ENCODE measurements at places on chromosomes 11 and 22.

GRCh38 chr11:95925011-95925410 is 1.1 kb upstream of the MTMR2 start:
- DNase-seq = no peak

GRCh38 chr11:5753943-5754342 is at the start of gene OR52N4:
OR52N4 (plus strand) TSS chr11:5754243; CDS start chr11:5754741, 498 bp downstream.
- no peak for DNase-seq

DNA sequence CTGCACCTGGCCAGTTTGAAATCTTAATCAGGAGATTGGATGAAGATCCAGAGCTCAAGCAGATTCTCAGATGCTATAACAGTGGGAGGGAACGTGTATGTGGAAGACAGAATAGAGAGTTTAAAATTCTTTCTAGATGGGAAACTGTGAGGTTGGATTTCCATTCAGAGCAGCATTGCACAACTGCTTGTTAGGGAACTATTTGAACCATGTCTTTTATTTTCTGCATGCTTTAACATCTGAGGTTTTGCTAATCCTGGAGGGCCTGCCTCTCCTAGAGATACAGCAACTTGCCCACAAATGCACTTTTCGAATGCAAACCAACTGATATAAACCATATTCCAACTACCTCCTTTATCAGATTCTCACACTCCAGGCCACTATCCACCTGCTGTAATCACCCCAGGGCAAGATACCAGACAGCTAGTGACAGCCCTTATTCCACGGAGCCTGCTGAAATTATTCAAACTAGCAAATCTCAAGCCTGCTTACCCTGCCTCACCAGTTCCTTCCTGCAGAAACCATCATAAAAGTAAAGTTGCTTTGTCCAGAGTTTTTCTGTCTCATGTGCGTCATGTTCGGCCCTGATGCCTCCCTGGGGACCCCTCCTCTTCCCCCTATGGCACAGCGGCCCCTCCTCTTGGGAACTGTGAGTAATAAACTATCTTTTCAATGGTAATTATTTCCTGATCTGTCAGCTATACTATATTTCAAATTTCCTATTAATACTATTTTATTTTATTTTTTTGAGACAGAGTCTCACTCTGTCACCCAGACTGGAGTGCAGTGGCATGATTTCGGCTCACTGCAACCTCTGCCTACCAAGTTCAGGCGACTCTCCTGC is 18.4 kb upstream of the SEC14L4 start:
- DNase-seq = no peak

DNA sequence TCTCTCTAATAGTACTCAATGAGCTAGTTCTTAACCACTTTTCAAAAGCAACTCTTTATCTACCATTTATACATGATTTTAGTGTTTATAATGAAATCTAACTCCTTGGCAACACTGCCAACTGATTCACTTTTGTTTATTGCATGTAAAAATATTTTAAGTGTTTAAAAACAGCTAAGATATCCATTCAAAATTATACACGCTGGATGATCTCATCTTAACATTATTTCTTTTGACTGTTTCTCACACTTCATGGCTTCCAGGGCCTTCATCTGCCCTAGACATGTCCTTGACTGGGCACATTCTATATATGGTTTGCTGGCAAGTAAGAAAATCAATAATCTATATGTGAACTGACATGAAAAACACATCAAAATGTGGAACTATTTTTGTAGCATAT is 414.6 kb upstream of the LUZP2 start:
- no peak for DNase-seq

- DNase-seq = no peak
Observed at GRCh38 chr11:121671283-121672168, 218.8 kb upstream of the SORL1-AS1 start.

DNA sequence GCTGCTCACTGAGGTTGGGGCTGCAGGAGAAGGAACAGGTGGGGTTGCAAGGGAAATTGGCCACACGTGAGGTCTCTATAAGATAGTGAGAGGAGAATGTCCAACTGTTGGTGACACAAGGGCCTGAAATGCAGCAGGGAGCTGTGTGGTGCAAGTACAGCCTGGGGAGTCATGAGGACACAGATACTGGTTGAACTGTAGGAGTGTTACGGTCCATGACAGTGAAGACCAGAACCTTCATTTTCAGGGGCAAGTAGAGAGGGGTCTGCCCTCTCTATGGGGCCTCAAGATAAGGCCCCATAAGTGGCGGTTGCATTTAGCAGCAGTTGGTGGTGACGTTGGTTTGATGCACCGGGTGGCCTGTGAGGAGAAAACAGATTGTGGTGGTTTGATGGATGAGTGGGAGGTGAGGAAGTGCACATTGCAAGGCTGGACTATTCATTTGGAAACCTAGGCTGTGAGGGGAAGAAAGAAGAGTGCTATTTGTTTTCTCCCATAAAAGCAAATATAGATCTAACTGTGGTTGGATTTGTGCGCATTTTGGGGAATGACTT is 39.4 kb downstream of the MICAL2 start:
- no peak for DNase-seq

- DNase-seq = peak; percentile 12
Observed at GRCh38 chr11:33542921-33543320, 157.7 kb downstream of the C11orf91 start.

DNA sequence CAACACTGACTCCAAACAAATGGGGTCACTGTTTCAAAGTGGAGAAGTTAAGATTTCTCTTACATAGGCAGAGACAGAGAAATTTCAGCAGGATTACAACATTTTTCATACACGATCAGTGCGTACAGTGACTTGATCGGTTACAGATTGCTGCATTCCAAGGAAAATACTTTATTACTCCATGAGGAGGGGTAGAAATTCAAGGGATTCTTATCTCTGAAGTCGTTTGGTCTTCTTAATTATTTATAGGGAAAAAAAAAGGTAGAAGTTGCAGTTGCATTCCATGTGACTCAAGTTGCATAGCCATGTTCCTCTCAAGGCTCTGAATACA is 10.7 kb upstream of the SMIM38 start:
- no peak for DNase-seq

- DNase-seq = no peak
Observed at GRCh38 chr11:66914505-66914904, 43.7 kb downstream of the PC start.

DNA sequence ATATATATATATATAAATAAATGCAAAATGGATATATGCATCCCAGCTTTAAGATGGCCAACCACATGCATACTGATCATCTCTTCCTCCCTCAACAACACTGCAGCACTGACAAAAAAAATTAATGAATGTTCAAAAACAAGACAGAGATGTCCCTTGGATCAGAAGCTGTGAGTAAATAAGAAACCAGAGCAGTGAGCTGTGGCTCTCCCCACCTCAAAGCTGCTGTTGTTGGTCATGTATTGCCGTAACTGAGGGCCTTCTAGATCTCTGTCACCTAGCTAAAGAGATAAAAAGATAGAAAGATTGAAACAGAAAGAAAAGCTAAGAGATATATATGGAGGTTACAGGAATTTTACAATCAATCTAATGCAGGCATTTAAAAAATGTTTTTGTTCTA is 15.5 kb upstream of the TMEM135 start:
- no peak for DNase-seq

GRCh38 chr11:3666023-3666530 is 5.1 kb downstream of the CHRNA10 start:
- no peak for DNase-seq

DNA sequence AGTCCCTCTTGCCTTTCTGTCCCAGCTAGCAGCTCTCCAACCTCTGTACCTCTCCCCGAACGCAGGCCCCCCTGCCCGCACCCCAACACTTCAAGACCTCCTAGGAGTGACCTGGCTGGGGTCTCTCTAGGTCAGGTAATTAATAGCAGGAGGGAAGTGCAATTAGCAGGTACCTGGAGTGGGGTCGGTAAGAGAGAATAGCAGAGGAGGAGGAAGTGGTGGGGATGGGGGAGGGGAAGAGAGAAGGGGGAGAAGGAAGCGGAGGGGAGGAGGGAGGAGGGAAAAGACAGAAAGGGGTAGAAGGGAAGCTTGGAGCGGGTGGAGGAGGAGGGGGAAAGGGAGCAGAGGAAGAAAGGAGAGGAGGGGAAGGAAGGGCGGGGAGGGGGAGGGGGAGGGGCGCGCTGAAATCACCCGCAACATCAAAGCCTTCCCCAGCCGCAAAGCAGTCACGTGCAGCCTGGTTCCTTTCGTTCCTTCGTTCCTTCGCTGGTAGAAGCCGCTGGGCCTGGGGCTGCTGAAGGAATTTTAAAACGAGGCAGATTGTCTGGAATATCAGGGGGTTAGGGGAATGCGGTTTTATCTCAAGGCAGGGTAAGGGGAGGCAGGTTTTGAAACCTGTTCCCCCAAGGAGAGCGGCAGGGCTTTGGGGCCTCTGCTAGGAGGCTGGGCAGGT is 29.3 kb upstream of the TCF20 start:
- DNase-seq = peak; percentile 45

- no peak for DNase-seq
Observed at GRCh38 chr11:44509296-44509695, 56.2 kb upstream of the CD82 start.

DNA sequence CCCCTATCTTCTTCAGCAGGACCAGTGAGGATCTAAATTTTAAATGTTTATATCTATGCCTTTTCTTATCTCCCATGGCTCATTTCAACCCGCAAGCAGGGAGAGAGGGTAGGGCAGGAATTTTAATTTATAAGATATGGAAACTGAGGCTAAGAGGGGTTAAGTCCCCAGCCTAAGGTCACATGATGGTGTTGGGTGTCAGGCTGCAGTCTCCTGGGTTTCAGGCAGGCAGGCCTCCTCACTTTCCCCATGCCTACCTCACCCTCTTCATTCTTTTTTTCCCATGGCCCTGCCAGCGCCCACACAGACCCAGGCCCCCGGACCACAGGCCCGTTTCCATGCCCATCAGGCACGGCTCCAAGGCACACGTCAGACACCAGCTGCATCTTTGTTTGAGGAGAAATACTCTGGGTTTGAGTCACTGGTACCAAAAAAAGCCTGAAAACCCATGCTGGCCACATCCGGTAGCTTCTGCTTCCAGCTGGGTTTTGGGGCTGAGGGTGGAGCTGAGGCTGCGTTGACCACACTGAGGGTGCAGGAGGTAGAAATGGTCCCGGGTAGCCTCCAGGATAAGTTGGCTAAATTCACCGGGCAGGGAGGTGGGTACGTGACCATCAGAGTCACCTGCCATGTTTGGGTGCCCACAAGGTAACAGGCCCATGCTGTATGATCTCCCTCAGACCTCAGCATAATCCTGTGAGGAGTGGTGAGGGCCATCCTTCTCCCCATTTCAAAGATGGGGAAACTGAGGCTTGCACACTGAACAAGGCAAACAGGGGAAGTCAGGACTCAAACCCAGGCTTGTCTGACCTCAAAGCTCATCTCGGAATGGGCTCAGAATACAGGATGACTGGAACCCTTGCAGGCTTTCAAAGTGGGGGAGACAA is 7.5 kb downstream of the CRYBB1 start:
- DNase-seq = no peak

DNA sequence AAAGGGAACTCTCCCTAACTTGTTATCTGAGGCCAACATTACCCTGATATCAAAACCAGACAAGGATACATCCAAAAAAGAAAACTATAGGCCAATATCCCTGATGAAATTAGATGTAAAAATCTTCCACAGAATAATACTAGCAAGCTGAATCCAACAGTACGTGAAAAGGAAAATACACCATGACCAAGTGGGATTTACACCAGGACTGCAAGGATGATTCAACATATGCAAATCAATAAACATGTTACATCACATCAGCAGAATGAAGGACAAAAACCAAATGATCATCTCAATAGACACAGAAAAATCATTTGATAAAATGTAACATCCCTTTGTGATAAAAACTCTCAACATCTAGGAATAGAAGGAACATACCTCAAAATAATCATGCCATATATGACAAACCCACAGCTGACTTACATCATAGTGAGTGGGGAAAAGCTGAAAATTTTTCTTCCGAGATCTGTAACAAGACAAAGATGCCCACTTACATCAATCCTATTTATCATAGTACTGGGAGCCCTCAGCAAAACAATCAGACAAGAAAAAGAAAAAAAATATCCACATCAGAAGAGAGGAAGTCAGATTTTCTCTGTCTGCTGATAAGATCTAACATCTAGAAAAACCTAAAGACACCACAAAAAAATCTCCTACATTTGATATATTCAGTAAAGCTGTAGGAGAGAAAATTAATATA is 703.3 kb upstream of the ANO5 start:
- no peak for DNase-seq

- DNase-seq = no peak
Observed at GRCh38 chr11:15839061-15839460, 517.3 kb downstream of the SOX6 start.

- DNase-seq = no peak
Observed at GRCh38 chr11:90737444-90738050, 514.7 kb upstream of the CHORDC1 start.

- DNase-seq = no peak
Observed at GRCh38 chr22:24504540-24504939, 9.4 kb downstream of the UPB1 start.

DNA sequence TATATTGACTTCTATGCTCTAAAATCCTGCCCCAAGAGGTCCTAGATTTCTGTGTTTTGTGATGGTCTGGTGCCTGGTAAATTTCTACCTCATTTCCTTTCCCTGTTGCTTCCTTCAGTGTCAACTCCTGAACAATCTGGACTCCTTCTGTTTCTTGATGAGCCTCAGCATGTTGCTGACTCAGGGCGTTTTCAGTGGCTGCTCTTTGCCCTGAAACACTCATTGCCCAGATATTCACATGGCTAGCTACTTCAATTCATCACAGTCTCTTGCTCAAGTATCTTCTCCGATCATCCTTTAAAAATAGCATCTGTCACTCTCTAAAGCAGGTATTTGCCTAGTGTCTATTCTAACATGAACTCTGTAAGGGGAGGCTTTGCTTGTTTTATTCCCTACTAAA is 526.3 kb upstream of the RAG2 start:
- no peak for DNase-seq

DNA sequence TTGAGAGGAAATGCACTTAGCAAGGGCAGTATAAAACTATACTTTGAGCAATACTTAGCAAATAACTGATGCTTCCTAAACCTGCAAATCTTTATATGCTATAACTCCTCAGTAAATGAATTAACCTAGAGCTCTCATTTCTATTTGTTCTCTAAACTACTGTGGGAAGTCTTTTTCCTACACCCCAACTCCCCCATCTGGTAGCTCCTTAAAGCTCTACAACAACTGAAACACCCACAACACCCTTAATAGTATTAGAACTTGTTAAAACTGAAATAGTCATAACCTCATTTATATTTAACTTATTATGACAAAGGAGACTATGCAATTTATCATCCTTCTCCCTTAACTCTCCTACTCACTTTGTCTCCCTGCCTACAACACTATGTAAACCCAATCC is 43.4 kb downstream of the GUCY1A2 start:
- DNase-seq = no peak

DNA sequence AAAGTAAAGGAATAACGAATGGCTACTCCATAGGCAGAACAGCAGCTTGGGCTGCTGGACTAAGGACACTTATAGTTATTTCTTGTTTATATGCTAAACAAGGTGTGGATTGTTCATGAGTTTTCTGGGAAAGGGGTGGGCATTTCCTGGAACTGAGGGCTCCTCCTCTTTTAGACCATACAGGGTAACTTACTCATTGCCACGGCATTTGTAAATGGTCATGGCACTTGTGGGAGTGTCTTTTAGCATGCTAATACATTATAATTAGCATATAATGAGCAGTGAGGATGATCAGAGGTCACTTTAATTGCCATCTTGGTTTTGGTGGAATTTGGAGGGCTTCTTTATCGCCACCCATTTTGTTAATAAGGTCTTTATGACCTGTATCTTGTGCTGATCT is 7.0 kb downstream of the OR4X1 start:
- DNase-seq = no peak

- DNase-seq = no peak
Observed at GRCh38 chr22:24224468-24224867, 20.4 kb downstream of the GGT5 start.
